ENCODE measurements at places on chromosomes 2 and 18.

- DNase-seq: no peak
These were observed 249.4 kb upstream of the KLHL29 start for GRCh38 chr2:23135481-23136100.

DNA sequence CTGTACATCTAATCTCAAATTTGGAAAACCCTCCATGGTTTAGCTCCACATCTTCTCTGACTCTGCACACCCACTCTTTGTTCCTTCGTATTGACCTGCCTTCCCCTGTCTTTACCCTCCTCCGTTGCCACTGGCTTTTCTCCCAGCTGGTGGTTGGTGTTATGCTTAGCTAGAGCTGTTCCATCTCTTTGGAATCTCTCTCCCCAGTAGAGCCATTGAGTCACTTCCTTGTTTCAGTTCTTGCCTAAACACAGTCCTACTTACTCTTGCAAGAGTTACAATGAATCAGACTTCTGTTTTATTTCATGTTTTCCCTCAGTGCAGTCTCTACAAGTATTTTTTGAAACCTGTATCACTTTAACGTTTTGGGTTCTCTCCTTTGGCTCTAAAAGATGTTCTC is 263.9 kb downstream of the LTBP1 start:
- no peak for DNase-seq

GRCh38 chr2:238811293-238811692 is 36.6 kb upstream of the TWIST2 start:
- no peak for DNase-seq

DNA sequence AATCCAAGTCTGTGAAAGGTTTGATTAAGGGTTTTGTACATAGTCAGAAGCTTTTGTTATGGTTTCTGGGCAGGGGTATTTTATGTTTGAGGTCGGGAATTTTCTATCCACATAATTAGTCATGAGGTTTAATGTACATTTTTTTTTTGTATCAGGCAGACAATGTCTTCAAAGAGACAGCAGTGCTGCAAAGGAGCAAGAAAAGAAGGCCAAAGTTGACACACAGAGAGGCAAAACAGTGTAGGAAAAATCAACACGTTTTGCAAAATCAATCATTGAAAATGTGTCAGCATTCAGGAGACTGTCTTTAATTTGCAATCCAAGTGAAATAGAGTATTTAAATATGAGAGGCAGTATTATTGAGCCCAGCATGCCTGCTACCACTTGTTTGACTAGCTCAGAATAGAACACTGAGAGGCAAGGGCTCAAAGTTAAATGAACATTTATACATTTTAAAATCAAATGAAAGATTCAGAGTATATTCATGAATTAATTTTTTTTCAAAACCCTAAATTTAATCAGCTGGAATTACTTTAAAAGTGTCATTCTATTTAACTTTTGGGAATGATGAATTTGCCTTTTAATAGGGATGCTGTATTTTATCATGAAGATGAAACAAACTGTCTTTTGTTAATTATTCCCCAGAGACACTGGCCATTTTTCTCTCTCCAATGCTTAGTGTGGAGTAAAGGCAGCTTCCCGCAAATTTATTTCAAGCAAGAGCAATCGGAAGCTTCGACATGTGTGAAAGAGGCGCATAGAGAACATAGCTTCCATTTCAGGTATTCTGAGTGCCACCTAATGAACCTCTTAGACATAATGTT is 11.3 kb downstream of the VRK2 start:
- DNase-seq: no peak

DNA sequence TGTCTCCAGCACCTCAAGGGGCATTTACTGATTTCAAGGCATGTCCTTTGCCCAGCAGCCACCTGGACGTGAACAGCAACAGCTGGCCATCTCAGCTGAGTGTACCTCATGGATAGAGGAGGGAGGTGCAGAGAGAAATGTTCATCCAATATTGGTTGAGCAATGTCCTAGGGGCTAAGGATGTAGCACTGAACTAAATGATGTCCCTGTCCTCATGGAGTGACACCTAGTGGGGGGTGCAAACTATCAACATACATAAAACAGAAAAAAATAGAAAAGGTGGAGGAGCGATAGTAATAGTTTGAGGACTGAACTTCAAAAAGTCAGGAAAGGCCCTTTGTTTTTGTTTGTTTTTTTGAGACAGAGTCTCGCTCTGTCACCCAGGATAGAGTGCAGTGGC is 4.8 kb upstream of the UGGT1 start:
- DNase-seq: no peak

DNA sequence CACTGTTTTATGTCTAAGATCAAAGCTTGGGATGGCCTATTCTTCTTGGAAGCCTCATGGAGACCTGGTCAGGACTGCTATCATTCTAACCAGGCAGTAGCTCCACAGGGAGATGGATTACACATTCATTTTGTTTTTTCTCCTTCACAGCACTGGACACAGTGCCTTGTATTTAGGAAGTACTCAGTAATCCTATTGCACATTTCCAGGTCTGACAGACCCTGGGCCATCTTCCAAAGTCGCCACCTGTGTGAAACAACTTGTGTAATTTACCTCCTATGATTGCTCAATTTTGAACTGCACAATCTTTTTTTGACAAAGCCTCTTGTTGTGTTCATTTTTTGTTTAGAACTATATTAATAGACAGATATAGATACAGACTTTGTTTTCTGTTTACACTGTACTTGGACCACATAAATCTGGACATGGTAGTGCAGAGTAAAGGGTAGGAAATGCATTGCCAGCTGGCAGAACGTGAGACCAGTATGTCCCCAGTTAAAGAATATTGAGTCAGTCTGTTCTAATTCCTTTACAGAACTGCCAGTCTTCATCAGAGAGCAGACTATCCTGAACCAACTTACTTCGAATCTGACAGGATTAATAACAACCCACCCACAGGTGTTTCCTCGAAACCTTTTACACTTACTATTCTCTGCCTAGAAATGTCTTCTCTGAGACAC is 277.8 kb upstream of the CYRIA start:
- DNase-seq: no peak

- no peak for DNase-seq
These were observed 108.5 kb downstream of the VWC2L start for GRCh38 chr2:214519258-214519818.

- DNase-seq: no peak
These were observed 9.0 kb downstream of the ENOSF1 start for GRCh38 chr18:703213-703967.

DNA sequence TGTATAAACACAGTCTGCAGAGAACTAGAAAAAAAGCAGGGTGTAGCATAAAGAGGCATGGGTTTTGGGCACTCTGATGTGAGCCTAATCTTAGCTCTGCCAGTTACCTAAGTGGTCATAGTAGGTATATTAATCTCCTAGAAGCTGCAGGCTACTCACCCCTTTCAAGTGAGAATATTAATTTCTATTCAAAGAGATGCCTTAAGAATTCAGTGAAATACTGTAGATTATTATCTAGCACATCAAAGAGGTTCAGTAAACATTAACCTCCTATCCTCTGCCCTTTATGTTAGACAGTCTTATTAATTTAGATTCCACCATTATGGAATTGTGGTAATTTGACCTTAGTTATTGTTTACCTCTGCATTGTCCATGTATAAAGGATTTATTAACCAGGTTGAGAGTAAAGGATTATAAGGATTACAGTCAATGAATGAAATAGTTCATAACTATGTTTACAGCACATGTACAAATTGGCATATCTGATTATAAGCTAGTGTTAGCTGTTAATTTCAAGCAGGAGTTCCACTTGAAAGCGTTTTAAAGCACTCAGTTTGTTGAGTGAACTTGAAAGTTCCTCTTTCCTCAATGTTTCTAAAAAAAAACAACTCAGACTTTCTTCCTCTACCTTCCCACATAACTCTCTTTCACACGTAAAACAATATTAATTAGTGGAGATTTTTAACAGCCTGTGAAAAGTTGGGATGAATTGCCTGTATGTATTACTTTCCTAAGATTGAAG is 150.6 kb upstream of the EPC2 start:
- DNase-seq: no peak
